SHP77 (cell line): ENCODE measurements at places on chromosomes 2 and 18.

DNA sequence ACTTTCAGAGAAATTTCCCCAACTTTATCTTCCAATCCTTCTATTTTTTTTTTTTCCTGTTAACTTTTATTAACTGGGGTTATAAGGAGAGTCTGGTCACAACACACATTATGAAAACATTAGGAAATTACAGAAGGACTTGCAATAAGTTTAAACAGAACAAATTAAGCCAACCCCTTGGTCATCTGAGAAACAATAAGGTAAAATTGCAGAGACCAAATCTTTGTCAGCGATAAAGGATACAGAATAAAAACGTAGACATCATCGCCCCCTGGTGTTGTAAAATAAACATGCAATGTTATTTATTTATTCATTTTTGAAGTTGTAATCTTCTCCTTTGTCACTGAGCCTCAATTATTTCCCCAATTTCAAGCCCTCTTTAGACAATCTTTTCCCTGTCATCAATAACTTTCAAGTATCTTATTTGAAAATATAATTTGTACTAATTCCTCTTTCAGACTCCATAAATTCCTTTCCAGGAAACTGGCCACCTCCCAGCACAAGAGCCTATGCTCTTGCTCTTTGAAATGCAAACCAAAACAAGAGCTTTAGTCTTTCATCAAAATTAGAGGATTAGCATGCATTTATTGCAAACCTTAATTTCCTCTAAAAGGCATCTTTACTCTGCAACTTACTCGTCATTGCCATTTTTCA lies 19.5 kb downstream of the G6PC2 start:
- DNase-seq, result no peak

- DNase-seq, result no peak
These were observed 114.5 kb upstream of the STPG4 start for GRCh38 chr2:47269316-47270232.

GRCh38 chr2:3585261-3586109 lies 9.4 kb upstream of the COLEC11 start:
- no peak for DNase-seq

DNA sequence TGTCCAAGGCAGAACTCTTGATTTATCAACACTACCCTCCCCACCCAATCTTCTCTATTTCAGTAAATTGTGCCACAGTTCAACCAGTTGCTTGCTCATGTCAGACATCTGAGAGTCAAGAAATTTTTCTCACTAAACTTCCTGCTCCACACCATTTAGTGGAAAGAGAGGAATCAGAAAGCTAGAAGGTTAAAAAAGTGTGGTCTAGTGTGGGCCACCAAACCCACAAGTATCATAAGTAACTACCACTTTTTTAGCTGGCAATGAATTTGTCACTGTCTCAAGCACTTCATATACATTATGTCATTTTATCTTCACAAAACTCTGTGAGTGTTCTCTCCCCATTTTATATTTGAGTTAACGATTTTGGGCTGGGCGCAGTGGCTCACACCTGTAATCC lies 16.6 kb upstream of the MSTN start:
- no peak for DNase-seq

GRCh38 chr18:32629981-32630700 lies 142.7 kb downstream of the KLHL14 start:
- DNase-seq, result no peak

DNA sequence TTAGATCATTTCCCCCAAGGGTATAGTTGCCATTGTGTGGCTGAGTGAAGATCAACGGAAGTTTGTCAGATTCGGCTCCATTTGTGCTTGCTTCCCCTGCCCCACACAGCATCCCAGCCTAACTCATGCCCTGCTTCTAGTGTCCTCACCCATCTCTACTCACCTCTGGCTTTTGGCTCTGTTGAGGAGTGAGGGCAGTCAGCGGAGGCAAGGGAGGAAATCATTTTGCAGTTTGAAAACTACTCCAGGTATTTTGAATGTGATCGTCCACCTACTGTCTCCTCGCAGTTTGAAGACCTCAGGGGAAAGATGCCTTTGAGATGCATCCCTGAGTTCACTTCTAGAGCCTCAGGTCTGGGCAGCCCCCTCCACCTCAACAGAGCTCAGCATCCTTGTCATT lies 116.3 kb downstream of the FEZ2 start:
- DNase-seq, result no peak

- DNase-seq, result no peak
These were observed 40.6 kb upstream of the RNU4ATAC start for GRCh38 chr2:121489911-121490583.

GRCh38 chr2:176150584-176151441 lies 537 bp upstream of the HOXD4 start:
- no peak for DNase-seq

GRCh38 chr2:174826051-174826450 lies 61.8 kb upstream of the CHRNA1 start:
- no peak for DNase-seq

DNA sequence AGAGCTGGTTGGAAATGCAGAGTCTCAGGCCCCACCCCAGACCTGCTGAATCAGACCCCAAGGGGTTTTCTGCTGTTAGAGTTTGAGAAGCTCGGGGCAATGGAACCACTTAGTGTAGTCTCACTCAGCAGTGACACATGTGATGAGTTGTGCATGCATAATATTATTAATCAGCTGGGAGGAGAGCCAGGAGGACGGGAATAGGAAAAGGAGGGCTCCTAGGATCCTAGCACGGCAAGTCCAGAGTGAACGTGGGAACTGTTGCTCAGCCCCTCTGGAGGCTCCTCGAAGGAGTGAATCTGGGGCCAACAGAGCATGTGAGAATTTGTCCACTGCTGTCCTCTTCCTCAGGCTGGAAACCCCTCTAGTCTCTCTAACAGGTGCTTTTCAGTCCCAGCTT lies 87.1 kb downstream of the HS1BP3 start:
- no peak for DNase-seq
